Naive thymus-derived CD4-positive, alpha-beta T cell (primary cell): ENCODE measurements at places on chromosomes 1 and 21. TPM values are rescaled to one million over a fixed set of nuclear protein-coding genes. Genes with fewer than 3 reads are reported as not detected.

SV2A gene
- total RNA-seq, result 18.8 and 19.1 TPM in 2 replicates

- peak overlapping the region; percentile 55 for H3K4me3 ChIP-seq
- no peaks in the 10 kb centered on the region for H3K27me3 ChIP-seq
- H3K4me1 ChIP-seq, result peaks cover 92% of the 10 kb centered on the region
- peak overlapping the region; percentile 77 for H3K27ac ChIP-seq
These were observed 5.8 kb upstream of the CHI3L2 start for GRCh38 chr1:111221633-111222291.

GRCh38 chr1:218466341-218467010, 121.3 kb downstream of the TGFB2 start:
- H3K27me3 ChIP-seq, result no peaks in the 10 kb centered on the region
- H3K27ac ChIP-seq, result no peak overlapping the region
- no peak for DNase-seq
- H3K4me3 ChIP-seq, result no peak overlapping the region
- no peaks in the 10 kb centered on the region for H3K4me1 ChIP-seq

GRCh38 chr21:35280231-35280630, 231.1 kb upstream of the RUNX1 start:
- no peak overlapping the region for H3K4me3 ChIP-seq
- H3K27ac ChIP-seq, result no peak overlapping the region
- H3K36me3 ChIP-seq, result no peaks in the 10 kb centered on the region
- H3K27me3 ChIP-seq, result no peaks in the 10 kb centered on the region

CELSR2 gene
- total RNA-seq, result 3.2 TPM
